Mucosa of gallbladder (tissue), 1 donor: ENCODE measurements at places on chromosomes 2 and 18. TPM values are rescaled to one million over a fixed set of nuclear protein-coding genes. Genes with fewer than 3 reads are reported as not detected.

Gene TMEM198
- total RNA-seq = 4.4 TPM

Gene CFAP65
- 0.29 TPM for total RNA-seq

Gene CABYR
- 3.0 TPM for total RNA-seq

Gene AKAIN1
- total RNA-seq = not detected

Gene UGT1A3
- 0.86 TPM for total RNA-seq

Gene KCNG2
- not detected for total RNA-seq

Gene POLR1B
- total RNA-seq = 13.8 TPM

Gene UGT1A8
- 26.4 TPM for total RNA-seq

Gene CKAP2L
- 1.5 TPM for total RNA-seq

Gene ALPI
- 1.0 TPM for total RNA-seq

Gene DUSP19
- 7.9 TPM for total RNA-seq

Gene CTDSP1
- total RNA-seq = 184 TPM

Gene MAP3K19
- not detected for total RNA-seq

Gene ADGRF3
- total RNA-seq = 0.35 TPM

Gene NOSTRIN
- 36.1 TPM for total RNA-seq

Gene PPP1R1C
- total RNA-seq = 8.8 TPM

Gene PLCL1
- 4.4 TPM for total RNA-seq

Gene KCNJ13
- total RNA-seq = 3.0 TPM

Gene NYAP2
- 0.06 TPM for total RNA-seq

Gene ECEL1
- total RNA-seq = 0.35 TPM

Gene SULT1C4
- total RNA-seq = 117 TPM

Gene MC4R
- total RNA-seq = not detected

Gene DSG1
- total RNA-seq = 0.89 TPM

Gene REEP1
- 21.2 TPM for total RNA-seq

Gene COPS7B
- 36.9 TPM for total RNA-seq

Gene NAT8
- total RNA-seq = 2.4 TPM

Gene CBLN2
- 0.40 TPM for total RNA-seq

Gene SKOR2
- not detected for total RNA-seq

Gene MSTN
- 0.23 TPM for total RNA-seq

Gene POLE4
- total RNA-seq = 41.9 TPM

Gene SLC5A7
- 0.20 TPM for total RNA-seq

Gene COLEC12
- 4.9 TPM for total RNA-seq

Gene ATP6V1B1
- 1.6 TPM for total RNA-seq
